Cerebellar nuclear complex (tissue), 1 donor: ENCODE measurements at places on chromosomes 6 and 20.

- DNase-seq = no peak
These were observed 165.5 kb upstream of the OPRM1 start for GRCh38 chr6:153873541-153873940.

- no peak for DNase-seq
These were observed 29.0 kb upstream of the PTCHD4 start for GRCh38 chr6:48139818-48140614.

GRCh38 chr6:34468378-34468892 lies 2.6 kb downstream of the PACSIN1 start:
- no peak for DNase-seq

DNA sequence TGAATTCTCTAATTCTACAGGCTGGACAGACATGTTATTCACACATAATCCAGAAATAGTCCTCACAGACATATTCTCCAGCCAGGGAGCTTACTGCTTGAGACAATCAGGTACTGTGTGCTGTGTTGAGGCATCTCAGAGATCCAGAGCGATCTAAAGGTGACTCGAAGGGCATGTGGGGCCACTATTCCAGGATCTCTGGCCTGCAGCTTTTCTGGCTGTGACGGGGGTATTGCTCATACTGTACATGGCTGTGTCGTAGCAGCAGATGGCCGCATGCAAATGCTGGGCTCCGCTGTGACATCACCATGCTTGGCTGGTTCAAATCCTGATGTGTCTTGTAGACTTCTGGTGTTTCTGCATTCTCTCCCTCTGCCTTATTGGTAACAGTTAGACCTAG lies 37.8 kb downstream of the CD109 start:
- no peak for DNase-seq

GRCh38 chr6:169899481-169900145 lies 148.2 kb downstream of the ERMARD start:
- no peak for DNase-seq

DNA sequence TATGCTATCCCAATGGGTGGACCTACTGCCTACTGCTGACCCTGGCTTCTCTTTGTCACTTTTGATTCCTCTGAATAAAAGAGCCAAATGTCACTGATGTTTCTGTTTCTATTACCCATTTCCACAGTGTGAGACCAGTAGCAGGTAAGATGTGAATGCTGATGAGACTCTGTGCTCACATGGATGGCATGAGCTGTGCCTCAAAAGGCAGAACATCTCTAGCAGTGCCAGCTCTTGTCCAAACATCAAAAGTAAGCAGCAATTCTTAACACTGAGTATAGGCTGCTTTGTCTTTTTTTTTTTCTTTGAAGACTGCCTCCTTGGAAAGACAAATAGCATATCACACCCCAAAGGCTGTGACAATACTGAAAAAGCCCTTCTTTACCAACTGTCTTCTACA lies 459.2 kb upstream of the RUNX2 start:
- no peak for DNase-seq

- no peak for DNase-seq
These were observed 828.2 kb upstream of the MAP3K7 start for GRCh38 chr6:91415031-91415605.

DNA sequence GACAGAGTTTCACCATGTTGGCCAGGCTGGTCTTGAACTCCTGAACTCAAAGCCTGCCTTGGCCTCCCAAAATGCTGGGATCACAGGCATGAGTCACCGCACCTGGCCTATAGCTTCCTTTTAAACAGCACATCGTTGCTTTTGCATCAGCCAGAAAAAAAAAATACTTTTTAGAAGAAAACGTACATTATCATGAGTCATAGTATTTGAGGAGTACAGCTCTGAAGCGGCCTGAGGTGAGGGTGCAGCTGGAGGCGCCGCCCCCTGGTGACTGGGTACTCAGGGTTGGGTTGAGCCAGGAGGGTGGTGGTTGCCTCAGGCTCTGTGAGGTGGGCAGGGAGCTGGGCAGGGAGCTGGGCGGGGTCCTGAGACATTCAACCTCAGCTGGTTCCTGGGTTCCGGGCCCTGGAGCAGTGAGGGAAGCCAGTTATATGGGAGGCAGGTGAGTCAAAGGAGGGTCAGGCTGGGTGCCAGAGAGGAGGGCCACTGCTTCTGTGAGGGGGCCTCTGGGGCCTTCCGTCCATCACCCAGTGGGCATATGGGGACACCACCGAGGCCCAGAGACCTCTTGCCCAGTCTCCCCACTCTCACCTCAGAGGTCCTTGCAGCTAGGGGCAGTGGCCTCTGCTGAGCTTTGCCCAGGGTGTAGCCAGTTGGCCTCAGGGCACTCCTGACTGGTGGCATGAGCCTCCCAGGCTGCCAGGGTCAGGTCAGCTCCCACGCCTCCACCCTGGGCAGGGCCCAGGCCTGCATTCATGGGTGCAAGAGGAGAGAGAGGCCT lies 11.7 kb upstream of the ID1 start:
- no peak for DNase-seq

- DNase-seq = no peak
These were observed 43.0 kb upstream of the TMEM200A start for GRCh38 chr6:130322673-130323268.

GRCh38 chr6:136371959-136372358 lies 82.3 kb upstream of the BCLAF1 start:
- no peak for DNase-seq

- no peak for DNase-seq
These were observed 7.6 kb upstream of the FAM83C start for GRCh38 chr20:35299780-35300179.

- no peak for DNase-seq
These were observed 214.4 kb upstream of the DTNBP1 start for GRCh38 chr6:15877231-15877630.

- no peak for DNase-seq
These were observed 94.1 kb downstream of the TMEM242 start for GRCh38 chr6:157229132-157229618.

DNA sequence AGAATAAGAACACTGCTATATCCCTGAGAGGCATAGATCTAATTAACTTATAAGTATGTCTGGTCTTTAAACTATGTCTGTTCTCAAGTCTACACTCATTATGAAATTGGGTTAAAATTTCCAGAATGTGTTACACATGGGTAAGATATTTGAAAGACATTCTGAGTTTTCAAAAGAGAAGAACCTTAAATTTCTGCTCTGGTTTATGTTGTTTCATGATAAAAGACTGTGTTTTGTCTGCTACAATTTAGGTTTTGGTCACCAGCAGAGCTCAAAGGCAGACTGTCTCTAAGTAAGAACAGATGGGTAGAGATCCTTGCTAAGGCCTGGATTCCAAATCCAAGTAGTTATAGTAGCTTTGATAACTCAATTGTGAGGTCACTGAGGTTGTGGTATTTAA lies 6.0 kb downstream of the STMND1 start:
- DNase-seq = no peak

GRCh38 chr6:53436526-53437303 lies 88.0 kb upstream of the ELOVL5 start:
- DNase-seq = no peak

GRCh38 chr6:105488516-105489215 lies 85.8 kb upstream of the PREP start:
- no peak for DNase-seq
